ENCODE measurements at places on chromosomes 6 and 20.

DNA sequence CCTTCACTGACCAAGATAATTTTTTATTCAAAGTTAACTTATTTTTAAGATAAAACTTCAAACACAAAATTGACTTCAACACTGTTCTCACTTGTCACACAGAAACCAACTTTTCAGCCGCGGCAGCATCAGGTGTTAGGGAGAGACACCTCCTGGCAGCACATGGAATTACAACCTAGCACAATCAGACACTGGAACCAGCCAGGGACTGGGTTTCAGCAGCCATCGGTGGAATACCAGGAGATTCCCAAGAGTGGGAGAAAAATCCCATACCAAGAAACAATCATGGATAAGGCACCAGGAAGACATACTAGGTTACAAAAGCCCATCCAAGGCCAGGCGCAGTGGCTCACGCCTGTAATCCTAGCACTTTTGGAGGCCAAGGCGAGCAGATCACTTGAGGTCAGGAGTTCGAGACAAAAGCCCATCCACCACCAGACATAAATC lies 70.0 kb downstream of the SNX5 start:
- DNase-seq, result peak; percentile 54

GRCh38 chr20:7094438-7094997 lies 327.0 kb downstream of the BMP2 start:
- DNase-seq, result peak; percentile 62

- DNase-seq, result no peak
Observed at GRCh38 chr20:4051413-4052138, 36.2 kb upstream of the RNF24 start.

DNA sequence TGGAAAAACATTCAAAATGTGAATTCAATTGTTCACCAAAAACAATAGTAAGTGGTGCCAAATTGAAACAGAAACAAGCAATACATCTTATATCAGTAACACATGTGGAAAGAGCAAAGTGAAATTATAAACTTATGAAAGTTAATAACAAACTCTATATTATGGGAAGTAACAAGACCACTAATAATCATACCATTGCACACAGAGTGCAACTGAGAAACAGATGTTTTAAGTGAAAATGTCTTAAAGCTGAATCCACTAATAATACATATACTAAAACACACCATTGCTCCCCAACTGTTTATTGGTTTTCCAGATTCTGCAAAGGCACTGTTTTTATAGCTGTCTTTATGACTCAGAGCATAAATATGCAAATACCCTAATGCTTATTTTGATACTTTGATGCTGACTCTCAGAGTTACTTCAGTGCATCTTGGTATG lies 292.3 kb downstream of the RFPL4B start:
- peak; percentile 76 for DNase-seq

GRCh38 chr20:34445177-34446065 lies 70.8 kb upstream of the DYNLRB1 start:
- no peak for DNase-seq

- peak; percentile 64 for DNase-seq
Observed at GRCh38 chr6:140275725-140276124, 901.3 kb upstream of the CITED2 start.

DNA sequence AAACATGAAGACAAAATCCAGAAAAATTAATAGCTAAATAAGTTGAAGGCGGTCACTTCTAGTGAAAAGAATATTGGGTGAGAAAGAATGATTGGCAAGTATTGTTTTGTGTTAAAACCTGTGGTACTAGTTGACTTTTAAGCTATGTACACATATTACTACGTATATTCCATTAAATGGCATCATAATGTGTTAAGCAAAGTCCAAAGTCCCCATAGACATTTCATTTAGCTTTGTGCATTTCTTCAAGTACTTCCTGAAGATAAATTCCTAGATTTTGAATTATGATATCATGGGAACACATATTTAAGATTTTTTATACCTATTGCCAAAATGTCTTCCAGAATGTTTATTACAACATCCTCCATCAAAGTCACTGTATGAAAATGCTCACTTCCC lies 272.7 kb upstream of the IRAK1BP1 start:
- DNase-seq, result no peak

- DNase-seq, result no peak
Observed at GRCh38 chr6:84222426-84222825, 5.0 kb downstream of the CEP162 start.

GRCh38 chr6:136657666-136658065 lies 107.4 kb upstream of the MAP7 start:
- peak; percentile 62 for DNase-seq

GRCh38 chr20:60840971-60841370 lies 411.1 kb upstream of the CDH4 start:
- no peak for DNase-seq

DNA sequence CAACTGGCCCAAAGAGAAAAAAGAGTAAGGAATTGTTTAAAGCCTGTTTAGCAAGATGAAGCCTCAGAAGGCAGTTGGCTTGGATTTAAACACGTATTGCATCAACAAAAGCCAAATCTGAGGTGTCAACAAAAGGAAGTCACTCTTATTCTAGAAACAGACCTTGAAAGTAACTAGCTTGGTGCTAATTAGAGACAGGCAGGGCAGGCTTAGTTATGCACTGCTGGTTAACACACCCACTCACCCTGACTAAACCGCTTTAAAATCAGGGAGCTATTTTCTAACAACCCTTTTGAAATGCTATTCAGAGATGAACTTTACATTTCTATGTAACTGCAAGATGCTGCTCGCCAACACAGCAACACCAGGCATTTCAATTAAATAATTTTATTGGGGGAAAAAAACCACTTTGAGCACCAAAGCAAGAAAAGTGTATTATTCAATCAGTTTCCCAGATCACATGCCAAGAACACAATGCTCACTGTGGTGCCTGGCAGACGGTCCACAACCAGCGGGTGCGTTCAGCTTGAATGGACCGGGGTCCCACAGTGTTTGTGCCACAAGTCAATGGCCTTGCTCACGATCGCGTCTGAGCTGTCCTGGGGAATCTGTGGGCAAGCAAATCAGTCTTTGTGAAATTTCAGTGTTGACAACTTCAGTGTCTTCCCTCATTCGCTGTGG lies 23.6 kb downstream of the TBC1D7 start:
- peak; percentile 75 for DNase-seq

DNA sequence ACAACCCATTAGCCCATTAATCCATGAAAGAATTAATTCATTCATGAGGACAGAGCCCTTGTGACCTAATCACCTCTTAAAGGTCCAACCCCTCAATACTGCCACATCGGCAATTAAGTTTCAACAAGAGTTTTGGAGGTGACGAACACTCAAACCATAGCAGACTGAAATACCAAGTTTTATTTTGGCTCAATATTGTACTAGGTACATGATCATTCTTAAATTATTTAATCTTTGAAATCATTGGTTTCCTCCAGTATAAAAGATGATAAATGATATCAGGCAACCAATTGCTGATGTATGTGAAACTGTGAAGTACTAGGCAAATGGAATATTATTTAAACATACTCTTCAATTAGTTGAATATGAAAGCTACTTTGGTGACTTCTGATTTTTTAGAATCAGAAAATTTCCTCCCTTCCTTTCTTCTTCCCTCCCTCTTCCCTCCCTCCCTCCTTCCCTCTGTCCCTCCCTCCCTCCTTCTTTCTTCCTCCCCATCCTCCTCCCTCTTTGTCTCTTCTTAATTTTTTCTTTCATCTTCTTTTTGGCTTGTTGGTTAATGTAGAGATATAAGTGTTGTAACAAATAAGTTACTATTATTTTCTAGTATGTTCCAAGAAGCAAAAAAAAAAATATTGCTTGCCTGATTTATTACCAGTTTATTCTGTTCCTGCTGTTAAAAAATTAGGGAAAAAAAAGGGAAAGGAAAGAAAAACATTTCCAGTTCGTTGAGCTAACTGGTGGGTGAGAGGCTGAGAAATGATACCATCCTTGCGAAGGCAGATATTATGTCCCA lies 233.9 kb upstream of the ZNF217 start:
- DNase-seq, result no peak

DNA sequence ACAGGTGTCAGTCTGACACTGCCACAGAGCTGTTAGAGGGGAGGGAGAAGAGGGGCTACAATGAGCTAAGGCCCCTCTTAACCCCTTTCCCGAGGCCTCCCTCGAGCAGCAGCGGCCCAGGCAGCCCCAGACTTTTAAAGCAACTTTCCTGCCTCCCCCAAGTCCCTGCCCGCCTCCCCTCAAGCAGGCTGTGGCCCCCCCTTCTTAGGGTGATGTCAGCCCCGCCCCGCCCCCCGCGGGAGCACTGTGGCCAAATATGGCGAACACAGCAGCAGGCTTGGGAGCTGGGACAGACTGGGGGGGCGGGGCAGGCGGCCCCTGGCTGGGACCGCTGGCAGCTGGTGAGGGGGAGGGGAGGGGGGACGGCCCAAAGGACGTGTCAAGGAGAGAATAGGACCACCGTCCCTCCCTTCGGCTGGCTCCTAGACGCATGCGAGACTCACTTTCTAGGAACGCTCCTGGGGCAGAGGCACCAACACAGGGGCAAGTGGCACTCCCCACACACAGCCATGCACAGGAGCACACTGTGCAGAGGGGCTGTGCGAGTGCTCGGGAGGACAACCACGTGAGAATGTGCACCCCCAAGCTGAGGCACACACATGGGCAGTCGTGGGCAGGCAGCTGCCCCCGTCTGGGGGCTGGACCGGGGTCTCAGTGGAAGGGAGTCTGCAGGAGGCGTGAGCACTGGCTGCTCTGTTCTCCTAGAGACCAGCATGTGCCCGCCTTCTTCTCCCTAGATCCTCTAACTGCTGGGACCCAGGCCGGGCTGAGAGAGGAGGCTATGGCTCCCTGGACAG lies 6.7 kb downstream of the TEAD3 start:
- DNase-seq, result no peak

GRCh38 chr20:54590856-54591255 lies 115.5 kb downstream of the DOK5 start:
- no peak for DNase-seq

DNA sequence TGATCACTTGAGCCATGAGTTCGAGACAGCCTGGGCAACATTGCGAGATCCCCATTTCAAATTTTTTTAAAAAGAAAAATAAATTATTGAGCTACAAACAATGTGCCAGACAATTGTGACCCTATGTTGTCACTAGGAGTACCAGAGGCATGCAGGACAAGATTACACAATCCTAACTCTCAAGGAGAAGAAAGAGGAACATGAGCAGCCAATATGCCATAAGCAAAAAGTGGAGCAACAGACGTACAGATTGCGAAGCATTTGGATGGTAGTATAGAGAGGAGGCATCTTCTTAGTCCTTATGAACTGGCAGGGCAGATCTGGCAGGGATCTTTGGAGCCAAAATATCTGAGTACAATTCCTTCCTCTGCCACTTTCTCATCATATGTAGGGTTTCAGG lies 156.4 kb downstream of the OR2B2 start:
- DNase-seq, result no peak

GRCh38 chr6:71334768-71335167 lies 46.2 kb downstream of the OGFRL1 start:
- peak; percentile 84 for DNase-seq

DNA sequence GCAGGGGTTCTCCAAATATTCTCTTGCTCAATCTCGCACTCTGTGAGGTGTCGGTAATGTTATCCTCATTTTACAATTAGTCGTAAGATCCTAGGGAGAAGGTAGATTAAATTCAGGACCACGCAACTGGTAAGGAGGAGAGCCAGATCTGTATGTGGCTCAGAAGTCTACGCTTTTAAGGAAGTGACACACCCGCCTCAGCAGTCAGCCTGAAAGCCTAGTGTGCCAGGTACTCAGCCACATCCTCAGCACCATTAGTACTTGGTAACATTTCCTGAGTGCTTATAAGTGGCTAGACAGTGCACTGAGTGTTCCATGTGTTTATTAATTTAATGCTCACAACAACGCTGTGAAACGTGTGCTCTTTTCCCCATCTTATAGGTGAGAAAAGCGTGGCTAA lies 63.7 kb downstream of the DHX35 start:
- no peak for DNase-seq

DNA sequence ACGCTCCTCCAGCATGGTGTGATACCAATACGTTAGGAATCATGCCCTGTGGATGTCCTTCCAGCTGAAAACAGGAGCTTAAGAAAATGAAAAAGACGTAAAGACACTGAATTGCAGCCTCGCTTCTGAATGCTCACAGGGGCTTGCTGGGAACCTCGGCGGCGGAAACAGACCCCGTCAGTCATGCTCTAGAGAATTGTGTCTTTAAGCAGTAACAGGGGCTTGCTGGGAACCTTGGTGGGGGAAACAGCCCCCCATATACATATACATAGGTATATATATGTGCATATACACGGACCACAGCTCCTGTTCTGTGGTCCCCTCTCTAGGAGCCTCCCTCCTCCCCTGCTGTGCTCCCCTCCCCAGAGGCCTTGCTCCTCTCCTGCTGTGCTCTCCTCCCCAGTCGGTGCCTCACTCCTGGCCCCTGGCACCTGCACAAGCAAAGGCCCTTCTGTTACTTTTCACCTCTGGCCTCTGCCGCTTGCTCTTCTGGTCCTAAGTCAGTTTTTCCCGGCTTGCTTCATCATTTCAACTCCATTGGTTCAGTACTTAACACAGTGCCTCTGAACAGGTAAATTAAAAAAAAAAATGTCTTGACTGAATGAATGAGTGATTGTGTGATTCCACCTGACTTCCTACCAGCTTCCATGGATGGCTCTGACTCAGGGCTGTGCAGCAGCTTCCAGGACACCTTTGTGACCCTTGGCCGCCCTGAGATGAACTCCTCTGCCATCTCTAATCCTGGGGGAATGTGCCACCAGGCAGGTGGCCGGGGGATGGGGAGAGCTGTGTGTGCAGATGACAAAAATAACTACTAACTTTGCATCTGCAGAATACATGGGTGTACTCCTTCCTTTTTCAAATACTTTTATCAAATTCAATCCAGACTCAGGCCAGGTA lies 246.1 kb downstream of the SMOC2 start:
- DNase-seq, result no peak

- DNase-seq, result no peak
Observed at GRCh38 chr6:134381959-134382358, 64.0 kb upstream of the SGK1 start.

DNA sequence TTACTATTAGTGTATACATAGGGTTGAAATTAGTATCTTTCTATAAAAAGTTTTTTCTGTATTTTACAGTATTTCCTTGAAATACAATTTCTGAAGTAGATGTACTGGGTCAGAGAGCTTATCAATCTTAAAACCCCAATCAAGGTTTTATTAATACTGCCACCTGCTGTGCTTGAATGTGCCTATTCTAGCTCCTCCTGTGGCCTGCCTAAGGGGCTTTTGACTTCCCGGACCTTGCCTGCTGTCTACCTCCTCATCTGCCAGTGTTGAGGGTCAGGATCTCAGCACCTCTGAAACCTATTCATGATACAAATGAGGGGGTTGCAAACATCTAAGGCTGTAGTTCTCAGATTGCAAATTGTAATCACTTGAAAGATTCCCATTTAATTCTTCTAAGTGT lies 9.2 kb downstream of the PACRG start:
- peak; percentile 34 for DNase-seq
